ENCODE measurements at places on chromosomes 7 and 10.

- no peak for DNase-seq
Observed at GRCh38 chr10:51074238-51075028, at the start of gene PRKG1. TSS of gene PRKG1 (plus strand) at chr10:51074487.

DNA sequence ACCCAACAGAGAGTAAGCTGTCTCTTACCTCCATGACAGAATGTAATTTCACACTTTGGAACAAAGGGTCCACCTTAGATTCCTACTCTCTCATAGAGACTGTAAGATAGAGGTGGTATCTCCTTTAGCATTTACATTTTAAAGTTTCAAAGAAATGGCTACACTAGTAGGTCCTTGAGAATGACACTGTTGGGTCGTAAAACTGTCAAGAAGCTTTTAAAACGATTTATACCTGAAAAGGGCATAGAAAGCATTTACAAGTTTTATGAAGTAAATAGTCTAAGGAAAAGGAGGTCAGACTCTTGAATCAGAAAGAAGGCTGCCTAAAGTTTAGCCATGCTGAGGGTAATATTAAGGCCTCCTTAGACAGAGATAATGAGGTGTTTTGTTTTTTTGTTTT, 1212.4 kb upstream of the PHF14 start:
- no peak for DNase-seq

- no peak for DNase-seq
Observed at GRCh38 chr10:88890681-88891381, 10.8 kb downstream of the STAMBPL1 start.

DNA sequence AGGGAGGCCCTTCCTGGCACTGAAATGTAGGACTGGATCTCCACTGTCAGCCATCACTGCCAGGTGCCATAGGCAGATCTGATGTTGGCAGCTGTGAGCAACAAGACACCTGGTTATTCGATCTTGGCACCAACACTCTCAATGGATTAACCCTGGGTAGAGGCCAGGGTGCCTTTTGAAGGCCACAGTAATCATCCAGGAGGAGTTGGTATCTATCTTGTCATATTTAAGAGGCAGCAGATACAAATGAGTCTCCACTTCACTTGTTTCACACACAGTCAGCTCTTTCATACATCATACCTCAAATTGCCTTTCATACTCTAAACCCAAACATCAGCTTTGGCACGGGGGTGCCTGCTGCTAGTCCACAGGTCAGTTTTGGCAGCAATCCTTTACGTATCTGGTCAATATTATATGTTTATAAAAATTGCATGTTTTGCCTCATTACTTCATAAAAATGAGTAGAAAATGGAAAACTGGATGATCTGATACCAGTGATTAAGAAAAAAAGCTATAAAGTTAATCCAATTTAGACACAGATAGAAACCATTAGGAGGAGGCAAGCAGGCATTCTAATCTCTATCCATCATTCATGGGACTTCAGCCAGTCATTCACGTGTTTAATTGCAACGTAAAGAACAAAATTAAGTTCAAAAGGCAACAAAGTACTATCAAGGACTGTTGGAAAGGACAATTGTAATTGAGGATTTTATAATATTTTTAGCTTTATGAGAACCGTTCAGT, 12.7 kb upstream of the CACUL1 start:
- DNase-seq, result no peak

DNA sequence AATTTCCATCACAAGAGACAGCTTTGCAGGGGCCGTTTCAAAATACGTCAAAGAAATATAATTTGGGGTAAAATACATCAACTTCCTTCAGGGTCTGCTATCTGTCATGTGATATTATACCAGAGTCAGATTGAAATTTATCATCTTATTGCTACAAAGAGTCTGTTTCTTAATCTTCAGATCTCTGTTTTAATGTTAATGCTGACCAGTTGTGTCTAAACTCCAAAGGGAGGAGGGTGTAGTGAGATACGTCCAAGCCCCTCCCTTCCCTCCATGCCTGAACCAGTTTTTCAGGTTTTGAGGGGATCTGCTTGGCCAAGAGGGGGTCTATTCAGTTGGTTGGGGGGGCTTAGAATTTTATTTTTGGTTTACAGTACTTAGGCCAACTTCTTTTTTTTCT, 891.6 kb downstream of the GRM8 start:
- DNase-seq, result no peak

- no peak for DNase-seq
Observed at GRCh38 chr10:127612-128432, 7.4 kb upstream of the ZMYND11 start.

GRCh38 chr10:47078393-47079203, 167.4 kb downstream of the PTPN20 start:
- no peak for DNase-seq

DNA sequence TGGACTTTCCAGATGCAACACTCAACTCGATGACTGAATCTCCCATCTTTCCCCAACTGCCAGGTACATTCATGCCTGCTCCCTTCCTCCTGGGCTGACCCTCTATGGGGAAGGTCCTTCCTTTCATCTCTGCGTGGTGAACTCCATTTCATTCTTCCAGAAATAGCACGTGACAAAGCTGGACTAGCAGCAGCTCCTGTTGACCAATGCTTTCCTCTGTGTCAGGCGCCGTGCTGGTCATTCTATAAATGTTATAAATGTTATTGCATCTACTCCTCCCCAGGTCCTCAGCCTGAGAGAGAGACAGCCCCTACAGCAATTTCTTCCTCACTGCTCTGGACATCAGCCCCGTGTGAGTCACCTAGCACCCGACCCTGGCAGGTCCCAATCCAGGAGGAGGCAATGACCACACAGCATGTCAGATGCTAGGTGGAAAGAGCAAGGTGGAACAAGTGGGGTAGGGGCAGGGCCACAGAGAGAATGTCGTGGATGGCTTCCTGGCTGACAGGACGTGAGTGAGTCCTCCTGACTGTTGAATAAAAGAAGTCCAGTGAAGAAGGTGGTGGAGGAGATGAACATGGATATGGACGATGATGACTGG, 178.1 kb downstream of the ADAM12 start:
- DNase-seq, result no peak

DNA sequence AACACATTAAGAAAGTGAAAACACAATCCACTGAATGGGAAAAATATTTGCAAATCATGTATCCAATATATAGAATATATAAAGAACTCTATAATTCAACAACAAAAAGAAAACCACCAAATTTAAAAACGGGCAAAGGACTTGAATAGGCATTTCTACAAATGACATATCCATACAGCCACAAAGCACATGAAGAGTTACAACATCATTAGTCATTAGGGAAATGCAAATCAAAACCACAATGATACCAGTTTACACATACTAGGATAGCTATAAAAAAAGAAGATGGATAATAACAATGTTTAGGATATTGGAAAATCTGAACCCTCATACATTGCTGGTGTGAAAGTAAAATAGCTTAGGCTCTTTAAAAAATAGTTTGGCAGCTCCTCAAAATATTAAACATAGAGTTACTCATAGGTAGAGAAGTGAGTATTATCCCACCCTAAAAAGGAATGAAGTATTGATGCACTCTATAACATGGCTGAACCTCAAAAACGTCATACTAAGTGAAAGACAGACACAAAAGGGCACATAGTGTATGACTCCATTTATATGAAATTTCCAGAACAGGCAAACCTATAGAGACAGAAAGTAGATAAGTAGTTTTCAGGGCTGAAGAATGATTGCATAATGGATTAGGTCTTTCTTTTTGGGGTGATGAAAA, 4.5 kb downstream of the ZPBP start:
- DNase-seq, result no peak

Data from NCI-H1092 (cell line).